Posterior vena cava (tissue), 2 donors: ENCODE measurements at places on chromosomes 12 and 14.

- no peak for DNase-seq
Observed at GRCh38 chr14:49863487-49864281, 11.1 kb upstream of the NEMF start.

- DNase-seq = no peak
Observed at GRCh38 chr14:99156090-99156425, 115.9 kb downstream of the BCL11B start.

- no peak for DNase-seq
Observed at GRCh38 chr12:125305231-125305630, 240.0 kb downstream of the AACS start.

DNA sequence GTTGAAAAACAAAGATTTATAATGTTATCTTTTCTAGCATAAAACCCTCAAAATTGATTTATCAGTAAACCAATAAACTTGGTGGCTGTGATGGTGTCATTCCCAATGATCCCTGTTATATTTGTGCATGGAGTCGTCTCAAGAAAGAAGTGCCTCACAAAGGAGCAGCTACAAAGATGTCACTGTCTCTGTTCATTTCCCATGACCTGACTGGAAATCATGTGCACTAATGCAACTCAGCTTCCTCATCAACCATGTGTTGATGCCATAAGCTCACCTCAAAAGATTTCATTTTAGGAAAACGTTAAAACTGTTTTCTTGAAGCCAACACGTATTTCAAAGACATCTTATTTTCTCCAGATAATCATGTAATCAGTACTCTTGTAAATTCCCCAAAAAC is 28.8 kb downstream of the CLEC1A start:
- no peak for DNase-seq
